SHP77 treated with DMSO at 0.1 percent for 48 hours (cell line): ENCODE measurements at places on chromosomes 2 and 18.

GRCh38 chr2:7333960-7334493 is 416.8 kb downstream of the RNF144A start:
- no peak for DNase-seq

DNA sequence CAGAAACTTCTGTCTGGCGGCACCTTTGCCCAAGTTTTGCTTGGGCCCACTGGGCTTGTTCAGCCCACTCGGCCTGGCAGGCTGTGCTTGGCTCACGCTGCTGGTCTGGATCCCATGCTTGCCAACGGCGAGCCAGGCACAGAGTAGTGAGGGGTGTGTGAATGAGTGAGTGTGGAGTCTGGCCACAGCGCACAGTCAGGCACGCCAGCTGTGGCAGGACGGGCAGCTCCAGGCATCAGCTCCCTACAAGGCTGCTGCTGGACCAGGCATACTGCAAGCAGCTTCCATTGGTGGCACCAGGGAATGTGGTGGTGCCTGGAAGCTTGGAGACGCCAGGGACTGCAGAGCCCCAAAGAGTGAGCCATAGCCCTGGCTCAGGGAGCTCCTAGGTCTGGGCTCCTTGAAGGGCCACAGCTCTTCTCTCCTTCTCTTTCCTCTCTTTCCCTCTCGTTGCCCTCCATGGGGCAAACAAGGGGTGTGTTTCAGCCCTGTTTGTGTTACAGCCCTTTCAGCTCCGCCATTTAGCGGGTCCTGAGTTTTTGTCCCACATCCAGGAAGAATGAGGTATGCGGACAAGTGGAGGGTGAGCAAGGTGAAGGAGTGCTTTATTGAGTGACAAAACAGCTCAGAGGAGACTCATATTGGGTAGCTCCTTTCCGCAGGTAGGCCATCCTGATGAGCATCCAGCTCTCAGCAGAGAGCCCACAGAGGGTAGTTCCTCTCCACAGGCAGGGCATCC is 73.0 kb downstream of the AGPS start:
- DNase-seq = no peak

- peak; percentile 68 for DNase-seq
Observed at GRCh38 chr2:178414266-178415247, 36.4 kb downstream of the PRKRA start.

GRCh38 chr2:47218066-47218581 is 63.0 kb upstream of the STPG4 start:
- DNase-seq = no peak

- DNase-seq = no peak
Observed at GRCh38 chr18:27361477-27361876, 176.4 kb upstream of the CHST9 start.

GRCh38 chr2:48412443-48413250 is 117.3 kb upstream of the STON1 start:
- no peak for DNase-seq

DNA sequence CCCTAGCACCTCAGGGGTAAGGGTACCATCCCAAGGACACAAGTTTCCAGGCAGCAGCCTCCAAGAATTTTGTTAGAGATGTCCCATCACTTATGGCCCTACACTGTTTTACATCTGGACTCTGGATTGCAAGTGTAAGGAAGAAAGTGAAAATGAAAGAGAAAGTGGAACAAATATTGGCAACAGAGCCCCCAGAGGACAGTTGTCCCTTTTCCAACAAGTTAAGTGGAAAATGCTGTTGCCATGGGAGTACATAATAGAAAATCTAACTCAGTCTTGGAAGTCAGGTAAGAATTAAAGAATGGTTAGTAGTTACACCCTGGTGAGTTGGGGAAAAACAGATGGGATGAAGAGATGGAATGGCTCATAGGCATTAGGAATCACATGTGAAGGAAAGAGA is 50.6 kb downstream of the TTC21B start:
- DNase-seq = no peak

DNA sequence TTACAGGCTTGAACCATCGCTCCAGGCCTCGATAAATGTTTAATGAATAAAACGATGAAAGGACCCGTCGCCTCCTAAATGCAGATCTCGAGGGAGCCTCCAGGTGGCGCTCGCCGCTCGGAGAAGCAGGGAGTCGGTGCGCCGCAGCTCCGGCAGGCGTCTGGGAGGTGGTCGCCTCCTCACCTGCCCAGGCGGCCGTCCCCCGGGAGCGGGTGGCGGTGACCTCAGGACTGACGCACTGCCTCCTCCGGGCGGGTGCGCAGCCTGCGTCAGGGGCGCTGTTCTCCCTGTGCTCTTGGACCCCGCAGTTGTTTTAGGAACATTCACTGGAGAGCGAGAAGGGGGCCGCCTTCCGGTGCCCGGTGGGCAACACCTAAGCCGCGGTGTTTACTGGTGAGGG is 38.6 kb upstream of the POLE4 start:
- peak; percentile 11 for DNase-seq

DNA sequence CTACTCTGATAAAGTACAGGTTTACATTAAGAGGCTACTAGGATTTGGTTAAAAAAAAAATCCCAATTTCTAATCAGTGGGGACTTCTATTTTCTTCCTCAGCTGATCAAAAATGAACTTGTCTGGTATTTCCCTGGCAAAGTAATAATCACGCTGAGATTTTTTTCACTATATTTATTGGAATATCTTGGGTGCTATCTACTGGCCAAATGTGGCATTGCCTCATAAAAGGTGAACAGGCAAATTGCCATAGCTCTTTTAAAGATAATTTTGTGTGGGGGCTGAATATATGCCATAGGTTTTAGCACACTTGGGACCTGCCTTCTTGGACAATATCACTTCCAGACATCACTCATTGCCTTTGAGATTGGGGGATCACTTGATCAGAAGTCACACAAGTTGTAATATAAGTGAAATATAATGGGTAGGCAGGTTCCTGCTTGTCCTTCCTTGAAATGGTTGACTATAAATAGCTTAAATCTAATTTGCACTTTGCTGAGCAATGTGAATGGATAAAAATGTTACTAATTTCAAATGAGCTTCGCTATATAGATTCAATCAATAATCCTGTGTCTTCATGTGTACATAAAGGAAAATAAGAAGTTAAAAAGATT is 7.0 kb upstream of the NXPH2 start:
- DNase-seq = no peak

DNA sequence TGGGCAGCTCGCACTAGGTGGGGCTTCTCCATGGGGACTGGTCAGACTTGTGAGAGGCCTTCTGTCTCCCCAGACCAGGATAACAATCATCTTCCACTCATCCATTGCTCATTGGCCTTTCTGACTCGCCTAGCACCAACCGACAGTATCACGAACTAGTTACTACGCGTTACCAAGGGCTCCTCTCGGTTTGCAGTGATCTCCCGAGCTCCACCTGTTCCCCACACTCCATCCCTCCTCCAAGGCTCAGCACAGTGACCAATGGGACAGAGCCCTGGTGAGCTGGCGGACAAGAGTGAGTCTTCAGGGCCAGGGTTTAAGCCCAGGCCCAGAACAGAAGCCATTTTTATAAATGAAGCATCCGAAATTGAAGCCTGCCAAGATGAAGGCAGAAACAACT is 42.8 kb upstream of the SMAD7 start:
- DNase-seq = no peak

DNA sequence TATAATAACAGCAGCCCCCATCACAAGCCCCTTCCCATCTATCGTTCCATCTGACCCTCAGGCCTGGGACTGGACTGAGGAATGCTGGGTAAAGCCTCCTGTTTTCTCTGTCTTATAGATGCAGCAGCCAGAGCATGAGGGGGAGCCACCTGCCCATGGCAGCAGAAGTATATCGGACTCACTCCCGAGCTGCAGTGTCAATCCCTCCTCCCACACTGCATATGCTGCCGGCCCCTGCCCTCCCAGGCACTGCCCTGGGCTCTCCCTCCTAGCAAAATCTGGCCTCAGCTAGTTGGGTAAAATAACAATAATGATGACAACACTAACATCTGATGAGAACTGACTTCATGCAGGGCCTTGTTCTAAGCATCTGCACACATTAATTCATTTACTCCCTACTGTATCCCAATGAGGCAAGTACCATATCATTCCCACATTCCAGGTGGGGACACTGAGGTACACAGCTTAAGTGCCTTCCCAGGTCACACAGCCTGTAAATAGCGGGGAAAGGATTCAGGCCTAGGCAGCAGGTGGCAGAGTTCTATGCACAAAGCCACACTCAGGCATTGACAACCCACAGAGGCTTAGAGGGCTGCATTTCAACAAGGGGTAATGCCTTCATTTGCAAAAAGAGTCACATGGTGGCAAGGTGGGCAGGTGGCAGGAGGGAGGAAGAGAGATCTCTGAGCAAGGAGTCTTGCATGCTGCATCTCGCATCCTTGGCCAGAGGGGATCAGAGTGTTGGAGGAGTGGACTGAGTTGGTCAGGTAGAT is 190.0 kb downstream of the ZBTB7C start:
- DNase-seq = no peak

GRCh38 chr2:220153118-220153517 is 525.7 kb downstream of the SLC4A3 start:
- DNase-seq = no peak

DNA sequence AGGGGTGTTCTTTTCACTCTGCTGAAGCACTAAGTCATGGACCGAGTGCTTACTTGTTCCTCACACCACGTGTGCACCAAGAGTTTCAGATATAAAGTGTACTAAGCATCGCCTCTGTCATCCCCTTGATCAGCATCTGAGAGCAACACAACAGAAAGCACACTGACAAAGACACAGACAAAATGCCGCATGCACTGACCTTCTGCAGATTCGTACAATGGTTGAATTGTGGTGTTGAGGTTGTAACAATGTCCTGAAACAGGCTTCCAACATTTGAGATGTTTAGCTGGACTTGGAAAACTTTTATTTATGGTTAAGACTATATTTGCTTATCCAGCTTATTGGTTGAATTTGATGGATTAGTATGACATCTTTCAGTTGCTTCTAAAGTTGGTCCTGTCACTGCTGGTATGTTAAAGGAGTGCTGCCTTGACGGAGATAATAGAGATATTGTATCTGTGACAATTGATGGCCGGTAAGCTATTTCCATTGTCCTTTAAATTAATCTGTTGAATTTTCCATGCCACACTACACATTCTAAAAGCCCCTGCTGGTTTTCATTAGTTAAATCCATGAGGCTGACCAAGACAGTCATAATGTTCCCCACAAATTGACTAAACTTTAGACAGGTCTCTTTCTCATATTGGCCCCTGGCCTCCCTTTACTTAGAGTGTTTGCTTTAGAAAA is 99.9 kb downstream of the CBLN2 start:
- DNase-seq = no peak
